ENCODE measurements at places on chromosomes 12 and 14.

- no peak for DNase-seq
Measured at GRCh38 chr14:54686871-54687749, 120.2 kb downstream of the SAMD4A start.

- DNase-seq, result no peak
Measured at GRCh38 chr12:843609-844008, 91.2 kb downstream of the WNK1 start.

DNA sequence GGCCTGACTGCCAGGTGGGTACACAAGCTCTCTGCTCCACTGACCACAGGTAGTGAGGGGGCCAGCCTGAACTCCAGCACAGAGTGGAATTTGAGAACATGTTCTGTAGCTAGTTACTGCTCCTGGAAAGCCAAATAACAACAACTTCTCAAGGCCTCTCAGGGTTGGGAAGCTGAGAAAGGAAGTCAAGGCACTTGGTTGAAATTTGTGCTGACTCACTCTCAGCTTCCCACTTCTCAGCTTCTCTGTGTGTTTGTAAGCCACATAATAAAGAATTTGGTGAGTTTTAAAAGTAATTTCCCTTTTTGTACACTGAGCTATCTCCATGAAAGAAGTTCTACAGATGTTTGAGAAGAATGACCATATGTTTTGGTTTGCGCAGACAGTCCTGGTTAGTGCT, 234.9 kb downstream of the KTN1 start:
- DNase-seq, result peak; percentile 84

- no peak for DNase-seq
Measured at GRCh38 chr12:114174326-114174725, 208.2 kb upstream of the RBM19 start.

DNA sequence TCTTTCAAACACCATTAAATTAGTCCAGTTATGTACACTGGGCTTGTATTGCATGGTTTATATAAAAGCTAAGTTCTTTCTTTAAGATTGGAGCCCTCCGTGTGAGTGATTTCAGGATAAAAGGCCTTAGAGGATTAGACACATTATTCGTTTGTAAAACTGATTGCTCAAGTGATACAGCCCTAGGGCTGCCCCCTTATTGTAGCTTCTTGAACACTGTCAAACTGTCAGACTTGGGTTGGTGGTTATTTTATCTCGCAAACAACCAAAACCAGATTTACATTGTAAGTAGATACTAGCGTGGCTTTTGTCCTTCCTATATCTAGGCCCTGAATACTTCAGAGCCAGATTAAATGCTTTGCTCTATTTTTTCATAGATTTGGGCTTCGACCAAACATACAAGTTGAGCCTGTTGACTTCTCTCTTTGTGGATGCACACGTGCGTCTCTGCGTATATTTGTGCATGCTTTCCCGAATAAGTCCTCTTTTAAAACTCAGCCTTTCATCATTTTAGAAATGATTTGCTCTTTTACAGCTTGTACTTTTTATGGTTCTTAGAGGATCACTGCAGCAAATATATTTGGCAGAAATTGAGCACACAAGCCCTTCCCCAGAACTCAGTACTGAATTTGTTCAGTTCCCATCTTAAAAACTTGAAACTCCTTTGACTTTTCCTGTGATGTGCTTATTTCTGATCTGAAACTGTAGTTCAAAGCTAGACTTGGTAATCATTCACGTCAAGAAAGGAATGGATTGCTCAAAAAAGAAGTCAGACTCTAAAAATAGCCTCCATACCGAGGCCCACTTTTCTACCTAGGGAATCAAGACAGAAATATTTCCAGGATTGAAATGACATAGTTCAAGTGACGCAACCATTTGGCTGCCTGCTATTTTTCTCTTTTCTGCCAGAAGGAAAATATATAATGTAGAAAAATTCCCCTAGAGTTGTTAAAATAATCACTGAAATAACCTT, 129.5 kb downstream of the ETV6 start:
- DNase-seq, result peak; percentile 55

DNA sequence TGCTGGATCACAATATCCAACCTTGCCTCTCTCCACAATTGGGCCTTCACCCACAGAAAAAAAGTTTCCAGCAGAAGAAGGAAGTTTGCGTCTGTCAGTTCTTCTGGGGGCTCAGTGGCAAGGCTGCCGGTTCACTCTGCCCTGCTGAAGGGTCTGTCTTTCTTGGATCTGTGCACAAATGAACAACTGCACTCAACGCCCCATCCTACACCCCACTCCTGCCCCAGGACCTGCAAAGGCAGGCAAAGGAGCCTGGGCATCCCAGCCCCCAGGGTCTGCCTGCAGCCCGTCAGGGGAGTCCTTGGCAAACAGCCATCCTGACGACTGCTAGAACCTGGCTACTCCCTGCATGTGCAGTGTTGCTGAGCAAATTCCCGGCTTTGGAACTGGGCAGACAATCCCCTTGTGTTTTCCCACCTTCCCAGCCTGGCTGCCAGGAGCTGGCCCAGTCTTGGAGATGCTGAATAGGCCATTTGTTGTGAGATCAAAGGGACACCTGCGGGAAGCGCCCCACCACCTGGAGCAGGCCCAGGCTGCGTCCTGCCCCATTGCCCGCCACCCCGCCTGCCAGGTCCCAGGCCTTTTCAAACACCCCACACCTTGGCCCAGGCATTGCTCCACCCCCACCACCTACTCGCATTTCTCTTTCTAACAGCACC, 311.9 kb downstream of the BCL11B start:
- DNase-seq, result no peak

DNA sequence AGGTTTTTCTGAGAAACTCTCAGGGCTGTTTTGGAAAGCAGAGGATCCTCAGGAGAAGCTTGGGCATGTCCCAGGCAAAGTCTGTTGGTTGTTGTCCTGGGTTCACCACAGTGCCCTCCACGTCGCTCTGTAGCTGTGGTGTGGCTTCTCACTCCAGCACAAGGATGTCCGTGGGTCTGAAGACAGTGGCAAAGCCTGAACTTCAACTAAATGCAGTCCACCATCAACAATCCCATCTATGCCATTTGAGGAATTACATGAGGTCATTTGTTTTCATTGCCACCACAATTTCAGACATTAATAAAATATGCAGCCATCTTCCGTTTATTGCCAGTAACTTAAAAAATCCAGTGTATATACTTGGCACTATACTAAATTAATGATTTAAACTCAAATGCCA, 272.1 kb downstream of the LRIG3 start:
- DNase-seq, result no peak

DNA sequence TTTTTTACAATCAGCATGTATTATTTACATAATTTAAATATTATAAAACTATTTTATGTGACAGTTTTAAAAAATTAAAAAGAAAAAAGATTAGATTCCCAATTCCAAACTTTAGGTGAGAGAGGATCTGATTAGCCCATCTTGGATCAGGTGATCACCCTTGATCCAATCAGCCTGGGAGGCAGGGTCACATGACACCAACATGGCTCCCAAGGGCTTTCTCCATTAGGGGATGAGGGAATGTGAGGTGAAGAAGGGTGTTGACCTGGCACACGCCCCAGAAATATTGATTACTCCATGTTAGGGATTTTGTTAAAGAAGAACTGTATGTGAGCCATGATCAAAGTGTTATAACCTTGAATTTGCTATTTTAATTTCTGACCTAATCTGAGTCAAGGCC, 225.4 kb downstream of the RBM19 start:
- DNase-seq, result no peak

- DNase-seq, result no peak
Measured at GRCh38 chr14:34053666-34054065, 102.8 kb upstream of the EGLN3 start.

DNA sequence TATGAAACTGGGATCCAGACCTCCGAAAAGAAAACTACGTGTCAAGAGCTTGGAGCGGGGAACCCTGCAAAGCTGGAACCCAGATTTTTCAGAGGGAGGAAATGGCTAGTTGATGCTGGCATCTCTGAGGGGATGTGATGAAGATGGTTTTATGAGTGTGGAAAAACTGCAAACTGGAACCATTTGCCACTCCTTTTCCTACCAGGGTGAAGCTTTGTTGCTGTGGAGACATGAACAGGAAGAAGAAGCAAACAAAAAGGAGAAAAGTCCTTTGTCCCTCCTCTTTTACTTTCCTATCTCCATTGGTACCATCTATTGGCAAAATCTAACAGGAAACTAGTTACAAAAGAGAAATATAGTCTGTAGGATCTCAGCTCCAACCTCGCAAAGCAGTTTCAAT, 39.2 kb downstream of the CDK17 start:
- DNase-seq, result no peak

- DNase-seq, result no peak
Measured at GRCh38 chr12:802242-803120, 50.1 kb downstream of the WNK1 start.

- peak; percentile 58 for DNase-seq
Measured at GRCh38 chr12:42704810-42705401, 115.4 kb upstream of the PRICKLE1 start.

DNA sequence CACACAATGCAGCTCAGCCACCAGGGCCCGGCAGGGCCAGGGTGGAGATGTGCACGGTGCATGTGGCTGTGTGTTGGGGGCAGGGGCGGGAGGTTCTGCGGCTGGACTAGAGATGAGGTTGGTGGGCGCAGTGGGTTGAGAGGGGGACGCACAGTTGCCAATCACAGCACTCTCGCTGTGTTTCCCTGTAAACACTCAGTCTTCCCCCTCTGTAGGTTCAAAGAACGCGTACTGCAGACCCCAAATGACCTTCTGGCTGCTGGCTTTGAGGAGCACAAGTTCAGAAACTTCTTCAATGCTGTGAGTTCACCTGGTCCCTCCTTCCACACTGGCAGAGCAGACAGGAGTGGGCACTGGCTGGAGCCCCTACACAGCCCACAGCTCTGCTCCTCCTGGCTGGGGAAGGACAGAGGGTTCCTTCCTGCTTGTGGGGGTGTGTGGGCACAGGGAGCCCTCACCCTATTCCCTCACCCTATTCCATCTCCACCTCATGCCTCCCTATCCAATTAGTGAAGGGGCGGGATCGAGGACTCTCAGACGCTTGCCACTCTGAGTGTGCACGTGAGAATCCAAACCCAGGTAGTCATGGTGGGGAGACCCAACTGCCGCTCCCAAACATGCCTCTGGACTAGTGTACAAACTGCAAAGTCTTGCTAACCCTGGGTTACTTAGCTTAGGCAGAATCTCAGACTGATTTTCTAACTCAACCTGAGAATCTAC, 17.8 kb downstream of the OTUB2 start:
- DNase-seq, result no peak

- DNase-seq, result no peak
Measured at GRCh38 chr14:75282170-75282554, 3.5 kb downstream of the FOS start.
